Panc1 (cell line): ENCODE measurements at places on chromosomes 1 and 21. TPM values are rescaled to one million over a fixed set of nuclear protein-coding genes. Genes with fewer than 3 reads are reported as not detected.

Gene SH3GLB1
- total RNA-seq = 94.3 TPM

Gene DCDC2B
- not detected for total RNA-seq

Gene BRINP3
- total RNA-seq = 1.0 TPM

Gene TNNI3K
- total RNA-seq = not detected

Gene S100A7A
- not detected for total RNA-seq

Gene OR2G6
- total RNA-seq = not detected

Gene TCHHL1
- total RNA-seq = not detected

Gene C1orf53
- total RNA-seq = 7.2 TPM

Gene NR1I3
- not detected for total RNA-seq

Gene GPR25
- not detected for total RNA-seq

Gene S100A7
- not detected for total RNA-seq

Gene C1orf185
- total RNA-seq = not detected

Gene HAO2
- total RNA-seq = not detected

Gene ADAMTS4
- total RNA-seq = 0.26 TPM

Gene SAMD13
- total RNA-seq = 2.2 TPM

Gene B3GALT6
- 46.4 TPM for total RNA-seq

Gene RNF207
- 115 TPM for total RNA-seq

Gene KIAA1614
- 0.80 TPM for total RNA-seq

Gene GPR37L1
- 0.44 TPM for total RNA-seq

Gene TINAGL1
- 6.1 TPM for total RNA-seq

Gene SARS1
- 115 TPM for total RNA-seq

Gene SPRR2G
- not detected for total RNA-seq

Gene ADAMTSL4
- 9.5 TPM for total RNA-seq

Gene RUNX3
- total RNA-seq = 0.10 TPM
